ENCODE measurements at places on chromosomes 4 and X.

- no peak for DNase-seq
Measured at GRCh38 chr4:169160825-169161224, 109.9 kb downstream of the SH3RF1 start.

DNA sequence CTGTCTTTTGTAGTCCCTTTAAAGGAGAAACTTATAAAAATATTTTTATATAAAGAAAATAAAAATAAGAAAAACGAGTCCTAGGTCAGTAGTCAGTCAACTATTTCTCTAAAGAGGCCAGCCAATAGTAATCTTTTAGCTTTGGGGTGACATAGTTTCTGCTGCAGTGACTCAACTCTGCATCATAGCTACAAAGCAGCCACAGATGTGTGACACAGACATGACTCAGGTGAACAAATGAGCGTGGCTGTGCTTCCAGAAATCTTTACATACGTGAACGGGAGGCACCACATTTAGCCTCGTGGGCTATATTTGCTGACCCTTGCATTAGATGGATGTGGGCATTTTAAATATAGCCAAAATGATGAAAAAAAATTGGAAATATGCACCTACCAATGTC lies 1862.5 kb upstream of the TENM3 start:
- no peak for DNase-seq

DNA sequence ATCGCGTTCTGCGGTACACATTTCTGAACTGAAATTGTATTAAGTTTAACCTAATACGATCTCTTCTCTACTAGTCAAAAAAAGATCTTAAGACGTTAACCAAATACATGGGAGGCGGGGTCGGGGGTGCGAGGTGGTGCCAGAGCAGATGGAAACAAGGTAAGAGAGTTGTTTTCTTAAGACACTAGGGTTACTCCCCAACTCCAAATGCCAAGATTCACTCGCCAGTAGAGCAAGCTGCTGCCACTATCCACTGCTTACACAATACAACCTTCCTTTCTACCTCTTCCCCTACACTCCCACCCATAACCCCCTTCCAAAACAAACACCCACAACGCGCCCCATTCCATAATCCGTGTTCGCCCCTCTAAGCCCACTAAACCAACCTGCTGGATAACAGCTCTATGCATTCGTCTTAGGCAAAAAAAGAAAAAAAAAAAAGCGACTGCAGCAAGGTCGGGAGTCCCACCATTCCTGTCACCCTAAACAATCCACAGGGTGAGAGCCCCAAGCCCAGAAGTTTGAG lies 1.3 kb downstream of the LCORL start:
- DNase-seq, result peak; percentile 21

DNA sequence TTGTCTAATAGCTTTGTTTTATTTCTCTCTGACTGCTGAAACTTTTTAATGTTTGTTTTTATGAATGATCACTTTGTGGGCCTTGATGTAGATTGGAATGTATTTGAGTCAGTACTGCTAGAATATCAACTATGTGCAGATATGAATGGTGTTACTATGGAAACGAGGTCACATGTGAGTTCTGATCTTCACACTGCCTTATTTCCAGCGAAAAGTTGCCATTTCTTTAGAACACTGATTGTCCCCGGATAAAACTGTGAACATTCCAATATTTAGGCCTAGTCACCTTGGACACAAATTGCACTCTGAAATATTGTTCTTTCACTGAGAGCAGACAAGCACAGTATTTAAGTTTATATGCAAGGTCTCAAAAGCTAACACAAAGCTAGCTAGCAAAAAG lies 27.2 kb upstream of the MAGED1 start:
- no peak for DNase-seq

DNA sequence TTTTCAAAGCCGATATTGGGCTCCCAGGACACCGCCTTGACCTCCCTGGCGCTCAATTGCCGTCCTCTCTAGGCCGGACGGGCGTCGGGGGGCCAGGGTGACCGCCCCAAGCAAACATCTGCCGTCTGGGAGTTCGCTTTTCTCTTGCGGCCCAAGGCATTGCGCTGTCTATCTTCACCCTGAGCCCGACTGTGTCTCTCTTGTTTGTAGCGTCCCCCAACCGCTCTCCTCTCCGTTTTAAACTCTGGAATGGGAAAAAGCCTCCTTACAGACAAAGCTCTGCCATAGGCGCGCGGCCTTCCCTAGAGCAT lies 551 bp upstream of the ARX start:
- DNase-seq, result no peak

DNA sequence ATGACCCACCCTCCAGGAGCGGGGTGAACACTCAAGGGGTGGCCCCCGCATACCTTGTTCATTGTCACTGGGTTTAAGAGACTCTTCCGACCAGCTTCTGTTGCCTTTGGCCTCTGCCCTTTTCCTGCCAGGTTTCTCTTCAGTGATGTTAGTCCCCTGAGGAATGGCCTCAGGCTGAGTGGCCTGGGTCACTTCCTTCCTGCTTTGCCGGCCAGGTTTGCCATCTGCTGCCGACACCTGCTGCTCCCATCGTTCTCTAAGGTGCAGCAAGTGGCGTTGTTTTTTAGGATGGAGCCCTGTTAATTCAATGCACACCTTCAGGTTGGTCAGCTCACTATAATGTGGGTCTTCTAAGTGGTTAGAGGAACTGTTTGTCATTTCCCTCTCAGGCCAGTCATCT lies 34.2 kb downstream of the BCOR start:
- no peak for DNase-seq

- DNase-seq, result no peak
Measured at GRCh38 chr4:174256277-174256713, 27.2 kb downstream of the FBXO8 start.

GRCh38 chr4:4383085-4383484 lies 3.8 kb upstream of the NSG1 start:
- no peak for DNase-seq

GRCh38 chrX:35842674-35843073 lies 44.5 kb downstream of the MAGEB16 start:
- DNase-seq, result no peak

- DNase-seq, result no peak
Measured at GRCh38 chr4:41364876-41365275, 108.1 kb downstream of the UCHL1 start.

DNA sequence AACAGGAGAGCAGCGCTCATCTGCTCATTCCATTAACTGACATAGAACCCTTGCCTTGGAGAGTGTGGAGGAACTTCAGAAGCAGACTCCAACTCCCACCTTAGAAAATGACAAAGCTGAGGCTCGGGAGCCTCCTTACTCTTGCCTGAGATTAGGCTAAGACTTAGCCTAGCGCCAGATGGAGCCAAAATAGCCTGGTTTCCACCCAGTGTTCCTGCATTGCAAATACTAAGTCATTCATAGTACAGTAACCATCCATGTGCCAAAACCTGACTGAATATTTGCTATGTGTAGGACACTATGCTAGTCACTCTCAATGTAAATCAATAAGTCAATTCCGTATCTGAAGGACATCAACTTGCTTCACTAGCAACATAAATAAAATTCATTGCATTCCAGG lies 387.4 kb upstream of the CPEB2 start:
- no peak for DNase-seq

DNA sequence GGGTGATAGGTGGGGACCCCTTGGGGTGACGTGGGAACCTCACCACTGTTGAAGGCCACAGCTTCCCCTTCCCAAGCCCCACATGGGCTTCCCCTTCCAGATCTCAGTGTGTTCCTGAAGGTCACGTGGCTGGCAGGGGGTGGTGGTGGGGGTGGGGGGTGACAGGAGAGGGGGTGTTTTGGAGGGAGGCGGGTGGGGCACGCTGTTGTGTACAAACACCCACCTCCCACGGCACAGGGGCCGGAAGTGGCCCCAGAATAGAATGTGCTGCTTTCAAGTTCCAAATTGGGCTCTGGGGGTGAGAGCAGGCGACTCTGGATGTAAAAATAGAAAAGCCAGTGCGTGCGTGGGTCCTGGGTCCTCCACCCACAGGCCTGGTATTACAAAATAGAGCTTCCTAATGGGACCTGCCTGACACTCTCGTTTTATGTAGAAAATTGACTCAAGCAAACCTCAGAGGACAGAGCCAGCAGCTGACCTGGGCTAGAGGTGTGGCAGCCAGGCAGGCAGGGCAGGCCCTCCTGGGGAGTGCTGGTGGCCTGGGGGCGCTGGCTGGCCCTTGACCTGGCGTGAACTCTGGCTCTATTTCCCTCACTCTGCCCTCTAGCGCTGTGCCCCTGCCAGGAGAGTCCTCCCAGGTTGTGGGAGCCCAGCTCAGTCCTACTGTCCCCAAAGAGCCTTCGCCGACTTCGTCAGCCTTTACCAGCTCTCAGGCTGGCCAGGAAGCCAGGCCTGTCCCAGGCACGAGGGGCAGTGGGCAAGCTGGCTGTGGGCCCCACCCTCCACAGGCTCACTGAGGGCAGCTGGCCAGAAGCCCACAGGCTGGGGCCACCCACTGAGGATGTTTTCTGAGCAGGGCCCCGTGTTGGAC lies 5.4 kb upstream of the SH3BP2 start:
- peak; percentile 76 for DNase-seq

DNA sequence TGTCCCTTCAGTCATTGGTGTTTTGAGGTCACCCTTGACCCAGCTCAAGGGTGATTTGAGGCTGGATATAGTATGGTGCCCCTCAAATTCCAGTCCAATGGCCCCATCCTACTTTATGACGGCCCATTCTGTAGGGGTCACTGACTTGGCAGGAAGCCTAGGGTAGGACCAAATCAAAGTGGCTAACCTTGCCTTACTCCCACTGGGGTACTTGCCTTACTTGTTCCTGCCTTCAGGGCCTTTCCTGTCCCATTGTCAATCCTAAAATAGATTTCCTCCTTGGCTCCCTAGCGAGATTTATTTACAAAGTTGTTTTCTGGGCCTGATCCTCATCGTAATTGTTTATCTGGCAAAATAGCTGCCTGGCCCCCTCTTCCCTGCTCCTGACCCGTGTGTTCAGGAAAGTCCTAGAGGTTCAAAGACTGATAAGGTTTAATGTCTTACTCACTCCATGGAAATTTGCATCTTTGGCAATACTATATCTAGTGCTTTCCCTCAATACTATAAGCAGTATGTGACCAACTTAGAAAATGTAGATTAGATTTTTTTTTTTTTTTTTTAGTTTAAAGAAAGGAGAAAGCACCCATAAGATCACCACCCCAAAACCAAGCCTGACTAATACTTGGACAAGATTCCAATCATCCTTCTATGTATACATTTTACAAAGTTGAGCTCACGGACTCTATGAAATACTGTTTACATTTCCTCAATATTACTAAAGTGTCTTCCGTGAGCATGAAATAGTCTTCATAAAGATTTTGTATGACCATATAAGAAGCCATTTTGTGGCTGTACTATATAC lies 44.8 kb downstream of the MSN start:
- DNase-seq, result no peak

DNA sequence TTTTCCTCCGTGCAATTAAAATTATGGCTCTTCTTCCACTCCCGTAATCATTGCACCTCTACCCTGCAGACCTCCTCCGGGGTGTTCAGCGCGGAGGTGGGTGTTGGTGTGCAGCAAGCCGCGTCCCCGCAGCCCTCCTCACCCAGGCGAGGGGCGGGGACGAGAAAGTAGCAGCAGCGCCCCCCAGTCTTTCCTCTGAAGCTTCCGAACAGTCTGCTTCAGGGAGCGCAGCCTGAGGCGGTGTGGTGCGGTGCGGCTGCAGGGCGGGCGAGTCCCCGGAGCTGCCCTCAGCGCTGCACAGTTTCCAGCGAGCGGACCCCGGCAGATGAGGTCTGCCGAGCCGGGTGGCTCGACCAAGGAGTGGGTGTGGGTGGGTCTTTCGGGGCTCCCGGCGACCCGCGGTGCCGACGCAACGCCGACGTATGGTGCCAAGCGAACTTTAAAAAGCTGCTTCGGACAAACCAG lies at the start of gene FRAS1:
TSS of gene FRAS1 (plus strand) at position 189 of the 465 bp plus-strand sequence. CDS start 687 bp downstream, outside the sequence.
- DNase-seq, result no peak

GRCh38 chr4:8585186-8585585 lies 5.0 kb downstream of the GPR78 start:
- no peak for DNase-seq

- DNase-seq, result peak; percentile 23
Measured at GRCh38 chrX:21745756-21746155, 12.2 kb downstream of the SMPX start.

- DNase-seq, result no peak
Measured at GRCh38 chr4:127506283-127506682, 126.5 kb upstream of the INTU start.

DNA sequence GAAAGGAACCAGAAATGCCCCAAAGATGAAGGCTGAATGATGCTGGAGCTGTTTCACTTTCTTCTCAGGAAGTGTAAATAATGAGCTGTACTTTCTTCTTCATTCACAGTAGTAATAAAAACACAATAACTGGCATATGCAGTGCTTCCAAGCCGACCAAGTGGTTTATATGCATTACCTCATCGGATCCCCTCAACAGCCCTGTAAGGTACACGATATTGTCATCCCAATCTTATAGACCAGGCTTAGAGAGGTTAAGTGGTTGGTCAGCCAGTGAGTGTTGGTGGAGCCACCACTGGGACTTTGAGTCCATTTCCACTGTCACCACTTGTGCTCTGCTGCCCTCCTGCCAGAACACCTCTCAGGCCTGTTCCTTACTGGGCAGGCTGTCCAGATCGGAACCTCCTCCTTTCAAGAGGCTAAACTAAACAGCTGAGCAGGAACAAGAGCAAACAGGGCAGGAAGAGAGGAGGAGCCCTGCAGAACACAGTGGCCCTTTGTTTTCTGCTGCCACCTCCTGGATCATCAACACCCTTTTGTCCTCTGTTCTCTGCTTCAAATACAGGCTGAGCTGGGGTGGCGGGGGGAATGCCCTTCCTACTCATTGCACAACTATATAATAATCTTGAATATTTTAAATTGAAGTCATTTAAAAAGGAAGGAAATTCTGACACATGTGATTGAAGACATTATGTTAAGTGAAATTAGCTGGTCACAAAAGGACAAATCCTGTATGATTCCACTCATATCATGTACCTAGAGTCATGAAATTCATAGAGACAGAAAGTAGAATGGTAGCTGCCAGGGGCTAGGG lies 112.5 kb upstream of the ATP6AP2 start:
- DNase-seq, result peak; percentile 33

GRCh38 chrX:10077425-10078188 lies 79.2 kb upstream of the CLCN4 start:
- peak; percentile 33 for DNase-seq

- no peak for DNase-seq
Measured at GRCh38 chrX:18003876-18004275, 142.8 kb upstream of the RAI2 start.

- no peak for DNase-seq
Measured at GRCh38 chr4:169931964-169932363, 94.2 kb downstream of the MFAP3L start.

GRCh38 chrX:16993791-16994318 lies 47.4 kb downstream of the REPS2 start:
- DNase-seq, result no peak

DNA sequence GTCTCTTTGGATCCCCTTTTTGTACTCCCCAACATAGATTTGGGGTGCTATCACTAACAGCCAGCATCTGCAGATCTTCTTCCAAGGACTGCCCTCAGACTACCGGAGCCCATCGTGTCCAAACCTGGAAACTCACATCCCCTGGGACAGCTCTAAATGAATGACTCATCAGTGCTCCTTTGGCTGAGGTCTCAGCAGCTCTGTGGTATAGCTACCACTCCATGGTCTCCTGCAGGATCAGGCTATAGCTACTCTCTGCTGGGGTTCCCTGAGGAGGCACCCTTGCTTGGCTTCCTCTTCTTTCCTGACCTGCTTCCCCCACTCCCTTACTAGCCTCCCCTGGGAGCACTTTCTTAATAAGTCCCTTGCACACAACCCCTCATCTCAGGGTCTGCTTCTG lies 97.5 kb upstream of the PRPS2 start:
- no peak for DNase-seq

Measured in CD4-positive, alpha-beta T cell treated with Interleukin-12 subunit alpha and Interleukin-12 subunit beta, for 1 hour (primary cell).